ENCODE measurements at places on chromosomes 1 and 21. TPM values are rescaled to one million over a fixed set of nuclear protein-coding genes. Genes with fewer than 3 reads are reported as not detected.

GRCh38 chr21:32370998-32371766 lies 21.6 kb downstream of the URB1 start:
- peak; percentile 44 for DNase-seq

DNA sequence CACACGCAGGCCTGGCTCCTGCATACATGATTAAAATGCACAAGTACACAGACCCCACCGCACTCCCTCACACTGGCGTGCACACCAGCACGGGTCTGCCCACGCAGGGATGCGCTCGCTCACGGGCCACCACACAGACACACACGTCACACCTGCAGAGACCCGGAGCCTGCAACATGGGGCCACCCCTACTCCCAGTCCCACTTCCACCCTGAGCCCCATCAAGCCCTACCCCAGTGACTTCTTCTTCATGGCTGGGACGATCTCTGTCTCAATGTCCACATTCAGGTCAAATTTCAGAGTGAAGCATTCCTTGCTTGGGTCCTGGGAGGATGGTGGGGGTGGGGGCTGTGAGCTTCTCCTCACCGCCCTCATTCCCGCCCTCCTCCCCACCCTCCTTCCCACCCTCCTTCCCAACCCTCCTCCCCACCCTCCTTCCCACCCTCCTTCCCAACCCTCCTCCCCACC lies 8.9 kb upstream of the TNFRSF25 start:
- no peak for DNase-seq

- DNase-seq: no peak
Measured at GRCh38 chr1:59046730-59047157, 250.2 kb upstream of the FGGY start.

DNA sequence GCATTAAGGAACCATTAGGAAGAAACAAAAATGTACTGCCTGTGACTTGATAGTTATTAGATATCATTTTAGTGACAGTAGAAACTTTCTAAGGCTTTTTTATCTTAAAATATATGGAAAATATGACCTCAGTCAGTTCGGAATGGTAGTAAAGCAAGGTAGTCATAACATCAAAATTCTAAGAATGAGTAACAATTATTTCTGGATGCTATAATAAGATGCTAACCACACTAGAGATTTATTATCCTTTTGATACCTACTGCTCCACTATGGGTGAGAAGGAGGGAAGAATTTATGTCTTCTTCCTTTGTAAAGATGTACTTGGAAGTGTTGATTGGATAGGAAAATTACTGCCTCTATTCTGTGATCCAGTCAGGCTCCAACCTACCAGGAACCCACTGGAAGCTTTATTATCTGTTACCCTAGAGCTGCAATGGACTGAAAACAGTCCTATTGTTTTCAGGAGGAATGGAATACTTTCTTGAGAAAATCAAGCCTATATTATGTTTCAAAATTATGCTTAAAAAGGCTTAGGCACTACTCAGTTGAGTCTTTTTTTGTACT lies 8.8 kb downstream of the FMN2 start:
- DNase-seq: no peak

- DNase-seq: no peak
Measured at GRCh38 chr1:58798910-58799442, 15.1 kb upstream of the JUN start.

DNA sequence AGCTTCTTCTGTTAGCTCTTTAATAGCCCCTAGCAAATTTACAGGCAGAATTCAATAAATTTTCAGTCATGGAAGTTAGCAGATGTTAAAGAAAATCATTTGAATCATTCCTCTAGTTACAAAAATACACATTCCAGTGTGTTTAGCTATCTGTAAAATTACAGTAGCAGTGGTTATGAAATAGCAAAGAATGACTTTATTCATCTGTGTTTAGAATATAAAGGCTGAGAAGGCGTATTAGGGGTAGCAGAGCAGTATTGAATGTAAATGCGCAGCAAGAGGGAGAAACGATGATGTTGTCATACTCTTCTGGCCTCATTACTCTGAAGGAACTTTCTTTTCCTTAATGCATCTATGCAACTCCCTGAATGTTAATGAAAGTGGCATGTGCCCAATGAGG lies 106.2 kb upstream of the CYYR1 start:
- DNase-seq: no peak

- no peak for DNase-seq
Measured at GRCh38 chr1:47578026-47578720, 140.3 kb downstream of the FOXD2 start.

DNA sequence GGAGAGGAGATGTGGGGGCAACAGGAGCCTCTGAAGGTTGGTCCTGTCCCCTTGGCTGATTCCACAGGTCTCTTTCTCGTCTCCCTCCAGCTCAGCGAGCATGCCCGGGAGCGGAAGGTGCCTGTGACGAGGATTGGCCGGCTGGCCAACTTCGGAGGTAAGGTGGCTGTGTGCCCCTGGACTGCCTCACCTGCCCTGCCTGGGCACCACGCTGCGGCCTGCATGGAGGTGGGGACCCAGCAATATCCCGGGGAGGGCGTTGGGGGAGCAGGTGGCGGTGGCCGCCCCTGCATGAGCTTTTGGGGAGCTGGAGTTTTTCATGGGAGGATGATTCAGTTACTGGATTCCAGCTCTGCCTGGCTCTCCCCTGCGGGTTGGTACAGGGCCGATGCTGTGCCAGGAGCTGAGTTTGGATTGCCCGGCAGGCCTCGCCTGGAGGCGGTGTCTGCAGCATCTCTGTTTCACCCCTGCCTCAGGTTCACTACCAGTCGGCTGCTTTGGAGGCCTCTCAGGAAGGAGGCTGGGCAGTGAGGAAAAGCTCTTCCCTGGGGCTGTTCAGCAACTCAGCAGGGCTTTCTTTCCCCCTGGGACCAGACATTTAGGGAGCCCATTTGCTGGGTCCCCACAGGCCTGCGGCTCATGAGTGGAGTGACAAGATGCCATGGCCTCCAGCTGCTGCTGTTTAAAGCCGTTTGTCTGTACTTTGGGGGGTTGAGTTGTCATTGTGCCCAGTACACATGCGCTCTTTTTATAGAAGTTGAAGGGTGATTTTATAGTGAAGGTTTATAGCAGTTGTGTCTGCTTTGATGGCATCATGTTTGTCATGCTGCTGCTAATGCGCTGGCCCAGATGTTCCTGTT lies 25.7 kb downstream of the COQ8A start:
- no peak for DNase-seq

DNA sequence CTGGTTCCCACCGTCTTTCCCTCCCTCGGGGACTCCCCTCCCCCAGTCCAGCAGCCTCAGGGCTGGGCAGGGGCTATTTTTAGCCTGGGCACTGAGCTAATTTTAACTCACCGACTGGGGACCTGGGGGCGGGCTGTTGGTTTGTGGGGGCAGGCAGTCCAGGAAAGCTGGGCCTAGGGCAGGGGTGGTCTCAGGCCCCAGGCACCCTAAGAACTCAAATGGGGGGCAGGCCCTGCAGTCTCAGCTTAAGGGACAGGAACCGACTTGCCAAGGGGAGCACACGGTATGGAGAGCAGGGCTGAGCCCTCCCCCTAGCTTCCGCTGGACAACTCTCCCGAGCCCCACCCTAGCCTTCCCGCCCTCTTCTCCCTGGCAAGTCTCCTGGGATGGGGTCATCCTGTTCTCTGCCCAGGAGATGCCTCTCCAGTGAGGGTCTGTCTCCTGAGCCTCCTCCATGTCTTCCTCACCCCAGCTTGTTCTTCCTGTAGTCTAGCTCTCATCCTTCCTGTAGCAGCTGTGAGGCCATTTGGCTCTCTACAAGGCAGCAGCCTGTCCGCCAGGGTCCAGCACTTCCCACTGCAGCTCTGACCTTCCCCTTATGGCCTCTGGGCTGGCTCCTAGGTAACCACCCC lies 10.1 kb downstream of the MEF2D start:
- DNase-seq: no peak

GRCh38 chr1:31027693-31028526 lies 37.6 kb downstream of the PUM1 start:
- DNase-seq: no peak

DNA sequence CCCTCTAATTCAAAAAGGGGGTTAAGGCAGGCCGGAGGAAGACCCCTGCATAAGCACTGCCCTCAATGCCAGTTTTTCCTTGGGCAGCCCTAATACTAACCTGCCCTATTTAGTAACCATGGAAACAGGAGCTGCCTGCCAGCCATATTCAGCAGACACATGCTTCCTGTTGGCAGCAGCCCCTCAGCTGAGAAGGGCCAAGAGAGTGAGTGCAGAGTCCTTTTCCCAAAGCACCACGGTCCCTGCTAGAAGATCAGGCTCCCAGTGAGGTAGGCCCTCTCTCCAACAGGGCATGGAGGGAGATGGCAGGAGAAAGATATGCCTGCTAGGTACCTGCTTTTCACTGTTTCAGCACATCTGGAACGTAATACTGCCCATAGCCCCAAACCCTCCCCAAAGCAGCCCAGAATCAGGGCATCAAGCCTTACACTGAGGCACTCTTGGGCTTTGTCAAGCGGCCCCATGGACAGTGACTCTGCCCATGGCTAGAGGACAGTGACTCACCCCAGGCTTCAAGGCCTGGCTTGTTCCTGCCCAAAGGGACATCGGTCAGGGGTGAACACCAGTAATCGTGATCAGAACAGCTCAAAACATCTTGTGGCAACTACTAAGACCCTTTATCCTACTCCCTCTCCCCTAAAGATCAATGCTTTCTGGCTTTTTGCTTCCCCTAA lies 64.5 kb downstream of the BCAR3 start:
- DNase-seq: no peak

- peak; percentile 91 for DNase-seq
Measured at GRCh38 chr1:205321162-205321958, at the start of gene NUAK2. Gene NUAK2, minus strand, starts transcription at chr1:205321745. Its CDS starts 117 bp downstream, at chr1:205321628.

- DNase-seq: no peak
Measured at GRCh38 chr21:17428484-17428869, 84.4 kb upstream of the CXADR start.

GRCh38 chr1:7694600-7695496 lies 76.2 kb upstream of the VAMP3 start:
- DNase-seq: no peak

Gene HFM1
- total RNA-seq: 2.7 TPM

Gene PTPRC
- total RNA-seq: not detected

Gene F13B
- 0.12 TPM for total RNA-seq

Gene RORC
- not detected for total RNA-seq

Gene NCMAP
- 1.6 TPM for total RNA-seq

Gene SPRR3
- not detected for total RNA-seq

Gene SPRR1A
- not detected for total RNA-seq

Gene CD1E
- total RNA-seq: not detected

Gene S100A3
- 3.4 TPM for total RNA-seq

Gene RGS1
- total RNA-seq: not detected

Gene TDRKH
- total RNA-seq: 7.1 TPM

Gene GLIS1
- total RNA-seq: 0.05 TPM

Gene REN
- total RNA-seq: not detected
